ENCODE measurements at places on chromosomes 4 and X.

DNA sequence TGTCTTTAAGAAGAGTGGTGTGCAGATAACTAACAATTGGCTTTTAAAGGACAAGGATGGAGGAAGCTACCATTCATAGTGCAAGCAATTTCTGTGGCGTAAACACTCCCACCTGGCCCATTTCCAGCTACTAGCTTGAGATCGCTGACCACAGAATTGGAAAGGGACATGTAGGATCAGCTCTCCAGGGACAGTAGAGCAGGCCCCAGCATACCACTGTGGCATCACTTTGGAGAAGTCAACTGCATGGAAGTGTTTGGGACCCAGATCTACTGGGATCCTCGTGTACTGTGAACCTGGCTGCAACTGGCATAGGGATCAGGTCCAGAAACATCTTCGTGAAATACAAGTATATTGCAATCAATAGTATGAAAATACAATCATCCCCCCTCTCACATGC lies 515.0 kb downstream of the INPP4B start:
- no peak for DNase-seq

GRCh38 chrX:7941390-7942042 lies 14.3 kb upstream of the PNPLA4 start:
- no peak for DNase-seq

GRCh38 chr4:13368217-13368616 lies 115.9 kb downstream of the RAB28 start:
- DNase-seq: no peak

GRCh38 chr4:185600801-185601434 lies 65.6 kb upstream of the PDLIM3 start:
- no peak for DNase-seq

DNA sequence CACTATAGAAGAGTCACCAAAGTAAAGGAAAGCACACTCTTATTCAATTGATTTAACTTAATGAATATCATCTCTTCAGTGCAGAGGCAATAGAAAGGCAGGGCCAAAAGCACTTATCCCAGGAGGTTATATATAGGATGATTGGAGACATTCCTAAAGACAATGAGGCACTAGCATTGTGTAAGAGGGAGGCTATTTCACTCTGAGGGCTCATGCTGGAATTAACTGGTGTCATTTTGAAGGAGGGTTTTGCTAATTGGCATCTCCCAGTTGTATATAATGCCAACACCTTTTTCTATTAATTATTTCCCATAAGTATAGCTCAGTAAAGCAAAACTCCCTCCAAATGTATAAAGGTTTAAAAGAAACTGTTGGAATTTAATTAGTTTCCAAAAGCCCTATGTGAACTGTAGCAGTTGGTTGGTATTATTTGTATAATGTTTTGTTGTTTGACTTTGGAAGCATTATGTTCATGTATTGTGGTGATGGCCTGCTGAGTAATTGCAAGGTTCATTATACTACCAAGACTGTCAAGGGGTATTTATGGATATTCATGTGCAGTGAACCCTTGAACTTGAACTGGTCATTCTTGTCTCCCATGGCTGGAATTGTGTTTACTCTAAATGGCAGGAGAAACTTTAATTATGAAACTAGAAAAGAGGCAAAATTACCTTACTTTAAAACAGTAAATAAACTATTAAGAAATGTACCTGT lies 270.3 kb downstream of the BMPR1B start:
- DNase-seq: no peak

GRCh38 chr4:3016961-3017360 lies 53.6 kb downstream of the GRK4 start:
- no peak for DNase-seq

GRCh38 chr4:5895287-5895686 lies 2.4 kb upstream of the CRMP1 start:
- no peak for DNase-seq

- DNase-seq: no peak
These were observed 68.4 kb downstream of the ELF2 start for GRCh38 chr4:139108567-139109128.

Measured in hematopoietic multipotent progenitor cell (in vitro differentiated cells).